ENCODE measurements at places on chromosomes 13 and 19. TPM values are rescaled to one million over a fixed set of nuclear protein-coding genes. Genes with fewer than 3 reads are reported as not detected.

The TNNI3 gene
- not detected for total RNA-seq

The ZNF253 gene
- 6.9 TPM for total RNA-seq

The UBXN6 gene
- total RNA-seq: 85.5 TPM

The IGLON5 gene
- 0.19 TPM for total RNA-seq

The SLC10A2 gene
- not detected for total RNA-seq

The SYNE4 gene
- 0.24 TPM for total RNA-seq

The PRR36 gene
- total RNA-seq: 0.09 TPM

The CERS1 gene
- 1.5 TPM for total RNA-seq

The HSD17B14 gene
- 5.6 TPM for total RNA-seq

The FDX2 gene
- 11.4 TPM for total RNA-seq

All from posterior vena cava (tissue), 2 donors.